ENCODE measurements at places on chromosomes 11 and 22. TPM values are rescaled to one million over a fixed set of nuclear protein-coding genes. Genes with fewer than 3 reads are reported as not detected.

Gene MS4A3
- total RNA-seq: 6.8 TPM

Gene PRODH
- total RNA-seq: 3.7 TPM

Gene H19
- 27,241 TPM for total RNA-seq

Gene NOX4
- total RNA-seq: 5.2 TPM

Gene OR51E2
- total RNA-seq: 0.52 TPM

Measured in skeletal muscle tissue (tissue), 5 donors.